ENCODE measurements at places on chromosomes 7 and 10.

DNA sequence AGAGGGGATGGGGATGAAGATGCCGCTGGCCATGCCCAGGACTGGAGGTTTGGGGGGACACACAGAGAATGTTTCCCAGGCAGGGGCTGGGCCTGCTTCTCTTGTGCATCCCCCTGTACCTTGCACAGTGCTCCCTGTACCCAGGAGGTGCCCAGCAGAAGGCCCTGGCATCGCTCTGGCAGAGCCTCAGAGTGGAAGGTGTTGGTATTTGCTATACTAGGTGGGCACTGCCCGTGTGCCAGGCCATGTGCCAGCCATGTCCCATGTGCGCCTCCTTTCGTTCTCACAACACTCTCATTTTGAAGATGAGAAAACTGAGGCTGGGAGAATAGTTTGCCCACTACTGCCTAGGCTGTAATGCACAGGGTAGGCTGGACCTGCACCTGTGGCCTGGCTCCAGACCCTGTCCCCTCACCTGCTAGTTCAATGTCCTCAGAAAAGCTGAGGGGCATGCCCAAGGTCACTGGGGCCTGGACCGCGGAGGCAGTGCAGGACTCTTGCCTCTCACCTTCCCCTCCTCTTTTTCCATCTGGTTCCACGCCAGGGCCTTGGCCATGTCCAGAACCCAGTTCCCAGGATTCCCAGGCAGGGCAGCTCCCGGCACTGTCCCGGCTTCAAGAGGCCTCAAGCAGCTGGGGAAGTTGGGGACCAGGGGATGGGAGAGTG lies 64.7 kb downstream of the GOLGA7B start:
- DNase-seq = no peak

GRCh38 chr10:49370326-49371100 lies 25.4 kb downstream of the DRGX start:
- no peak for DNase-seq

DNA sequence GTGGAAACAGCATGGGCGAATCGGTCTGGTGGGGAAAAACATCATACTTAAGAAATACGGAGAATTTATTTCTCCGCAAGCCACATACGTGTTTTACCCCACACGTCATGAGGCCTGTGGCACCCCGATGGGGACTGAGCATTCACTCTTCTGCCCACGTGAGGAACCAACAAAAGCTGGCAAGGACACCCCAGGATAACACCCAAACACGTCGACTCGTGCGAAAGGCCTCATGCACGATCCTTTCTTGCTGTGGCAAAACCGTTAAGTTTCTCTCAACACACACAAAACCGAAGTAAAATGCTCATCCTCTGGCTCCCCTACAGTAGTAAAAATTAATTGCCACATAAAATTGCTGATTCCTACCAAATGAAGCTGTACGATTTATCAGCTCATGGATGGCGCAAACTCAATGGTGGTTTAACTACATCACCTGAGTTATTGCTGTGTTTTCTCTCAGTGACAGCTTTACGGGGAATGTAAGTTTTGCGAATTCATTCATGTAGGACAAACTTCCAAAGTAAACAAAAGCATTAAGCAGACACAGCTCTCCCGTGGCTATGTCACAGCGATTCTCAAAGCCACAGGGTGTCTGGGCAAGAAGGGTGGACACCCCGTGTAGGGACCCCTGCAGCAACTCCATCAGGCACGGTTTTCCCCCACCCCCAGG lies 97.0 kb downstream of the CTBP2 start:
- DNase-seq = no peak

GRCh38 chr7:140581411-140581810 lies 59.2 kb downstream of the DENND2A start:
- no peak for DNase-seq

DNA sequence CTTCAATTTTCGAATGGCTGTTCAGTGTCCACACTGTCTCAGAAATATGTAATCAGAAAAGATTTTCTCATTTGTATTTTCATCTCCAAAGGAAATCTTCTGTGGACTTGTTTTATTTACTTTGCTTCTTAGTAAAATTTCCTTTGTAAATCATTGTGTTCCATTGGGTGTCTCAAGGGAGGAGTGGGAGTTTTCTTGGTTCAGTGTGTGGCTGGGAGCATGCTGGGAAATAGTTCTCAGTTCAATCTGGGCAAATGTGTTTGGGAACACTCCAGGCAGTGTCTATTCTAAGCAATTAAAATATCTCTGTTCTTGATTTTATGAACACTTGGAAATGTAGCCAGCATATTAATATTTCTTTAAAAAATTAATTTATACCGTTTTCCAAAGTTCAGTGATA lies 1019.8 kb downstream of the CNTNAP2 start:
- DNase-seq = no peak

DNA sequence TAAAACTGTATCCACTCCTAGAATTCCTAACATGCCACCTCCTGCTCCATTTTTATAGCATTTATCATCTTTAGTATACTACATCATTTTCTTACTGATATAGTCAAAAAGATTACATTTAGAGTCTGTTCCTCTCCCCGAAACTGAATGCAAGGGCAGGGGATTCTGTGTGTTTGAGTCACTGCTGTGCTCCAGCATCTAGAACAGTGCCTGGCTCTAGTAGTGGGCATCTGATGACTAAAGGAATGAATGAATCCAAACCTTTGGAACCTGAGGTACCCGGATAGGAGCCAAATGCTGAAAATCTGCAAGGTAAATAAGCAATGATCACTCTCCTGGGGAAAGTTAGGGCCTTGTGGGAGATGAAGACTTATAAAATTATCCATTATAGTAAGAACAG lies 18.9 kb downstream of the GOT1 start:
- no peak for DNase-seq
